ENCODE measurements at places on chromosomes 4 and X.

- DNase-seq, result no peak
Measured at GRCh38 chr4:183287309-183287659, 32.8 kb downstream of the CLDN22 start.

- DNase-seq, result no peak
Measured at GRCh38 chr4:52996261-52997131, 134.4 kb downstream of the RASL11B start.

GRCh38 chr4:133868856-133869255 lies 332.7 kb downstream of the PABPC4L start:
- no peak for DNase-seq

GRCh38 chr4:2829321-2829932 lies 14.2 kb upstream of the ADD1 start:
- DNase-seq, result no peak

DNA sequence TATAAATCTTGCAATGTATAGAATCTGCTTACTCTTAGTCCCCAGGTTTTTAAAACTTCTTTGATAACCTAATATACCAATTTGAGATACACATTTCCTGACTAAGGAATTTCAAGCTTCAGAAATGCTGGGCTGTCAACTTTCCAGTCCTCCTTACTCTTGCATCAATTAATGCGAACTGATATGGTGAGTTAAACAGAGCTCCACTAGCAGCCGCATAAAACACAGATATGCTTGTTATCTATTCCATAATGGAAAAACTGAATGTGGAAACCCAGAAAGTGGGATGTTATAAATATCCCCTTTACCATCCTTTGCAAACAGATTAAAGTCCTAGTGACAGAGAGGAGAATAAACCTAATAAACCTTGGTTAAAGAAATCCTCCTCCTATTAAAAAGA lies 1913.7 kb downstream of the STIM2 start:
- no peak for DNase-seq

GRCh38 chr4:147772459-147772969 lies 40.6 kb downstream of the ARHGAP10 start:
- DNase-seq, result peak; percentile 64
